T-helper 2 cell (primary cell): ENCODE measurements at places on chromosomes 5 and 9.

- no peak for DNase-seq
Observed at GRCh38 chr5:35285435-35285834, 55.1 kb upstream of the PRLR start.

DNA sequence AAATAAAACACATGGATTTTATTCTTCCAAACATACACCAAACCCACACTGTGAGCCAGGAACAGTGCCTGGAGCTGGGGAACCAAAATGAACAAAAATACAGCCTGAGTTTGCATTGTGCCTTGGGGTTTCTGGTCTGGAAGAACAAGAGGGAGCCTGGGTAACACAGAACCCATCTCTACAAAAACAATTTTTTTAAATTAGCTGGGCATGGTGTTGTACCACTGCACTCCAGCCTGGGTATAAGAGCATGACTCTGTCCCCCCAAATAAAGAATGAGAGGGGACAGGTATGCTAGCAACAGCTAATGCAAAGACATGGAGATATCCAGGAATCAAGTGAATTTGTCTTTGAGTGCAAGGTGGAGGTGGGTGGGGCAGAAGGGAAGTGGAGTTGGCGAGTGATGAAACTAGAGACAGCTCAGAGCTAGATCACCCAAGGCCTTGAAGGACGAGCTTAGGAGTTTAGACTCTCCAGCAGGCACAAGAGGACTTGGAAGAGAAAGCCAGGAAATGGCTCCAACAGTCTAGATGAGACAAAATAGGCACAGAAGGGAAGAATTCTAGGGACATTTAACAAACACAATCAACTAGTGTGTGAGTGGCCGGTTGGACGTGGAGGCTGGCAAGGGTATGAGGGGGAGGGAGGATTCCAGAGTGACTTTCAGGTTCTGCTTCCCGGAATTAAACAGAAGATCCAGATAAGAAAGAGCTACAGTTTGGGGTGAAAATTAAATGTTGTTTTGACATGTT, 47.4 kb downstream of the FNBP1 start:
- peak; percentile 60 for DNase-seq

GRCh38 chr5:43753069-43753468, 150.1 kb downstream of the NNT start:
- no peak for DNase-seq

DNA sequence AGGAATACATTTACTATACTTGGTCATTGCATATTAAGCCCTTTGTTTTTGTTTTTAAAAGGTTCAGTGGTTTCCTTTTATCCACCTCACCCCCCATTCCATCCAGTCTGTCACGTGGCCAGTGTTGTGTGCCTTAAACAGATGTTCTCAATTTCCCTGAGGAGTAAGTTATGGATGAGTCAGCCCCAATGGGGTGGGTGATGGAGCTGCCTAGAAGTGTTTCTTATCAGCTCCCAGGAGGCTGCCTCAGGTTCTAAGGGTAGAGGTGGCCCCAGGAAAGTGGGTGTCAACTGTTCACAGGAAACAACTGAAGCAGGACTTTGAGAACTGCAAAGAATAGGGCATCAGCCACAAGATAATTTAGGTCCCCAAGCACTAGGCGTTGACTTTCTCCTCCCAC, 41.1 kb downstream of the ACTBL2 start:
- DNase-seq: no peak

- no peak for DNase-seq
Observed at GRCh38 chr5:644509-644908, 32.4 kb downstream of the CEP72 start.

- no peak for DNase-seq
Observed at GRCh38 chr5:121189342-121190305, 662.1 kb upstream of the FTMT start.

- no peak for DNase-seq
Observed at GRCh38 chr5:168479166-168479565, 7.1 kb upstream of the RARS1 start.
